Activated CD4-positive, alpha-beta T cell treated with anti-CD3 and anti-CD28 coated beads, Interleukin-2, amount 50 U/mL, for 4 hours (primary cell): ENCODE measurements at places on chromosomes 6 and 20.
A peak's percentile ranks its signal among the peaks of the same experiment; 100 is the strongest.

DNA sequence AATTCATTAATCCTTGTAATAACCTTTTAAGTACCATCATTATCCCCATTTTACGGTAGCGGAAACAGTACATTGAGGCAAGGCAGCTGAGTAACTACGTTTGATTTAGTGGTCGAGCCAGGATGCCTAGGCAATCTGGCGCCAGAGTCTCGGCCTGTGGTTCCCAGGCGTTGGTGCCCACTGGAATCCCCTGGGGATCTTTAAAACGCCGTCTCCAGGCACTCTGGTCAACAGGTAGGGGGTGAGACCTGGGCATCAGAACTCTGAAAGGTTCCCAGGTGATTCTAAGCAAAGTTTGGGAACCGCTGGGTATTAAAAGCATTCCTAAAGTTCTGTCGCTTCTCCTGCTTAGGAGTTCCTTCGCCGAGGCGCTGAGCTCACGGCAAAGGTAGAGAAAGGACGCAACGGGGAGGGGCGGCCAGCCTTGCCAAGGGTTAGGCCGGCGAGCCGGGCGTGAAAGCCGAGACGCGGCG lies 939 bp downstream of the DTNBP1 start:
- no peak for DNase-seq

DNA sequence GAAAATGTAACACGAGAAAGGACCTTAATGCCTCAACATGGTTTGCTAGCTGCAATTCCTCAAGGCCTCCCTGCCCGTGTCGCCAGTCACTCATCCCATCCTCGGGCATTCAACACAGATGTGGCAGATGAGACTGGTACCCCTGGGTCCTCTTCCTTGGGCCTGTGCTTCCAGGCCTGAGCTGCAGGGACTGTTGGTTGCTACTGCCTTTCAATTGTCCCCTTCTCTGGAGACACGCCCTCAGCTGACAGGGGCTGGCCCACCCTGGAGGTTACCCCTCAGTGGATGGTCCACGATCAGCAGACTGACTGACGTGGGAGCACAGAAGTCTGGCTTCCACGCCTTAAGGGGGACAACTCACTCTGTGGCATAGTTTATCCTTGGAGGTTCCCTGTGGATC lies 495.1 kb upstream of the CHD6 start:
- DNase-seq = no peak

DNA sequence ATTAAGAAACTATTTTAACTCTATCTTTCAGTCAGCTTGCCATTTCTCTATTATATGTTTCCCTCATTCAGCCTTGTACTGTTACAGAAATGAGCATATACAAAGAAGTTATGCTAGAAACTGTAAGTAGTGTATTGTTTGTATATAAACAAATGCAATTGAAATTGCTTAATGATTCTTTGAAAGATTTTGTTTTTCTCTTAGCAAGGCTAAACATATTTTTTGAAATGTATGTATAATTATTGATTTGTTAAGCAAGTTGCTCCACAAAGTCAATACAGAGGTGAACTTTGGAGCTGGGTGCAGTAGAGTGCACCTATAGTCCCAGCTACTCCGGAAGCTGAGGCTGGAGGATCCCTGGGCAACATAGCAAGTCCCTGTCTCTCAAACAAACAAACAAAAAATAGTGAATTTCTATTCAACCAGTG lies 253.6 kb downstream of the RNGTT start:
- DNase-seq = no peak

- no peak for DNase-seq
These were observed 9.9 kb downstream of the PPP1R16B start for GRCh38 chr20:38815446-38815845.

DNA sequence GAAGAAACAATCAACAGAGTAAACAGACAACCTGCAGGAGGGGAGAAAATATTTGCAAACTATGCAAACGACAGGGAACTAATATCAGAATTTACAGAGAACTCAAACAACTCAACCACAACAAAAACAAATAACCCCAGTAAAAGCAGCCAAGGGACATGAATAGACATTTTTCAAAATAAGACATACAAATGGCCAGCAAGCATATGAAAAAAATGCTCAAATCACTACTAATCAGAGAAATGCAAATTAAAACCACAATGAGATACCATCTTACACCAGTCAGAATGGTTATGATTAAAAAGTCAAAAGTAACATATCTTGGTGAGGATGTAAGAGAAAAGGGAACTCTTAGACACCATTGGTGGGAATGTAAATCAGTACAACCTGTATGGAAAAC lies 215.0 kb downstream of the THBS2 start:
- no peak for DNase-seq

DNA sequence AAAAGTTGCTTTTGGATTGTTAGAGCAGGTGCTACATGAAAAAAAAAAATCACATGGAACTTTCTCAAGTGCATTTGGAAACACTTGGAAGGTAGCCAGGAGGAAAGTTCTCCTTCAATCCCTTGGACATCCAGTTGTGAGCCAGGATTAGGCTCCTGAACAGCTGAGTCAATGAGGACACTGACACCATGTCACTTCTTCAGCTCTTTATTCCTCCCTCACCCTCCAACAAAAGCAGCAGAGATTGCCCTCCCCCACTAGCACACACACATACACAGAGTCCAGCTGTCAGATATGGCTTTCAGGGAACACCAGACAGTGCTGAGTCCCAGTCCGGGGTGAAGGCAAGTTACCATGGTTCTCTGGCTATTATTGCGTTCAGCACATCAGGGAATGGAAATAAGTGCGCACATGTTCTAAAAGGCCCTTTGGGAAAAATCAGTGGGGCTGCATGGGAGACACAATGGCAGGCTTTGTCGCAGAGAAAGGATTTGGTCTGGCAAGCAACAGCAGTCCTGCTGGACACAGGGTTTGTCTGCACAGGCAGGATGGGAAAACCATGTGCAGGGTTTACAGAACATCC lies 124.7 kb upstream of the MARCKS start:
- DNase-seq = no peak

- no peak for DNase-seq
These were observed 297.0 kb downstream of the TAF4 start for GRCh38 chr20:61768571-61769285.

DNA sequence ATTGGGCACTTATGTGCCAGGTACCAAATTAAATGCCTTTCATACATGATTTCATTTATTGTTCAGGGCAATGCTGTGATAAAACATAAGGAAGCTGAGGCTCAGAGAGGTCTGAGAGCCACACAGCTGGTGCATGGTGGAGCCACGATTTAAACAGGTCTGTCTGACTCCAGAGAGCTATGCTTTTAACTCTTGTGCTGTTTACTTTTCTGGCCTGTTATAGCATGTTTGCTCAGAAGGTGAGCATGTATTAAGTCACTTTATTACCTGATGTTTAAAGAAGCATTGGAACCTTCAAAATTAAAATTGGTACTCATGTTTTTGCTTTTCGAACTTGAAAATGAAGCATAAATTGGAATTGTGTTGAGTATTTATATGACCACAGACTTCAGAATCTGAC lies 26.8 kb downstream of the MCM8 start:
- no peak for DNase-seq

- peak; percentile 19 for DNase-seq
These were observed 5.1 kb downstream of the RREB1 start for GRCh38 chr6:7112741-7113313.

DNA sequence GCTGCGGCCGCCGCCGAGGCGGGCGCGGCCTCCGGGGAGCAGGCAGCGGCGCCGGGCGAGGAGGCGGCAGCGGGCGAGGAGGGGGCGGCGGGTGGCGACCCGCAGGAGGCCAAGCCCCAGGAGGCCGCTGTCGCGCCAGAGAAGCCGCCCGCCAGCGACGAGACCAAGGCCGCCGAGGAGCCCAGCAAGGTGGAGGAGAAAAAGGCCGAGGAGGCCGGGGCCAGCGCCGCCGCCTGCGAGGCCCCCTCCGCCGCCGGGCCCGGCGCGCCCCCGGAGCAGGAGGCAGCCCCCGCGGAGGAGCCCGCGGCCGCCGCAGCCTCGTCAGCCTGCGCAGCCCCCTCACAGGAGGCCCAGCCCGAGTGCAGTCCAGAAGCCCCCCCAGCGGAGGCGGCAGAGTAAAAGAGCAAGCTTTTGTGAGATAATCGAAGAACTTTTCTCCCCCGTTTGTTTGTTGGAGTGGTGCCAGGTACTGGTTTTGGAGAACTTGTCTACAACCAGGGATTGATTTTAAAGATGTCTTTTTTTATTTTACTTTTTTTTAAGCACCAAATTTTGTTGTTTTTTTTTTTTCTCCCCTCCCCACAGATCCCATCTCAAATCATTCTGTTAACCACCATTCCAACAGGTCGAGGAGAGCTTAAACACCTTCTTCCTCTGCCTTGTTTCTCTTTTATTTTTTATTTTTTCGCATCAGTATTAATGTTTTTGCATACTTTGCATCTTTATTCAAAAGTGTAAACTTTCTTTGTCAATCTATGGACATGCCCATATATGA lies 3.2 kb downstream of the MARCKS start:
- DNase-seq = no peak

DNA sequence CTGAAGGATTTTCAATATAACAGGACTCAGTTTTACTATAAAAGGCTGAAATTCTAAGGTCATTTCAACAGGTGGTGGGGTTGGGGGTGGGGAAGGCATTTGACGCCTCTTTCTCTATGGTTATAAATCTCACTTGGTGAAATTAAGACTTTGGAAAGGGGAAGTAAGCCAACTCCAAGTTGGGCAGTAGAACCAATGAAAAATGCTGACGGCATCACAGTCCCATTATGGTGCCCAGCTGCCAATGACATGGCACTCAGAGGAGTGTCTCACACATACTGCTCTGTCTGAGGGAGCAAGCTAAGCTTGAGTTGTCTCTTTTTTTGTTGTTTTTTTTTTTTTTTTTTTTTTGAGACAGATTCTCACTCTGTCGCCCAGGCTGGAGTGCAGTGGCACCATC lies 4.7 kb downstream of the SLC16A10 start:
- no peak for DNase-seq

GRCh38 chr6:733431-734219 lies 40.7 kb upstream of the EXOC2 start:
- DNase-seq = no peak

DNA sequence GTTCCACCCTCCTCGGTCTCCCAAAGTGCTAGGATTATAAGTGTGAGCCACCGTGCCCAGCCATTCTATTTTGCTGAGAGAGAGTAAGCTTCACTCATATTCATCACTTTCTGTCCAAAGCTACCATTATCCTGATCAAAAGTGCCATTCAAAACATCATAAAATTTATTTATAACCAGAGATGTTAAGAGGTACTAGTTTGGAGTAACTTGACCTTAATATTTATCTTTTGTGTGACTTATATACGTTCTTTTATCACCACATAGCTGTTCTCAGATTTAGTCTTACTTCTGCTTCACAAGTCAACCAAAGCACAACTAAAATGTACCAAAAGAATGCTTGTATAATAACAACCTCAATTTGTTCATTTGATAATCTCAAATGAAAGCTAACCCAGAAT lies 18.1 kb downstream of the AKIRIN2 start:
- DNase-seq = no peak

DNA sequence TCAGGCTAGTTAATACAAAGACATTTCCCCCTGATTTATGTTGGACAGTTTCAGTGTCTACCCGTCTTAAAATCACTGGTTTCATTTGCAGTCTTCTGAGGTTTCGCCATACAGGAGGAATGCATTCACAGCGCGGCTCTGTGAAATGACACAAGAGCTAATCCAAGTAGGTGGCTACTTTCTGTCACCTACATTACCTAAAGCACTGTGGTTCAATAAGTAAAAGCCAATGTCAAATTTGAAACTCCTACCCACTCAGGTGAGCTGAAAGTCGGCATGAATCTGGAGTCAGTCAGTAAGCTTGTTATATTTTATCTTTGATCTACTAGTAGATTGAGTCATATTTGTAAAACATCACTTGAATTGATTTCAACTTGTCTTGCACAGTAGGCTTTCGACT lies 370.8 kb downstream of the LAMA2 start:
- no peak for DNase-seq

- DNase-seq = no peak
These were observed 1.5 kb downstream of the EPM2A start for GRCh38 chr6:145733810-145734209.

DNA sequence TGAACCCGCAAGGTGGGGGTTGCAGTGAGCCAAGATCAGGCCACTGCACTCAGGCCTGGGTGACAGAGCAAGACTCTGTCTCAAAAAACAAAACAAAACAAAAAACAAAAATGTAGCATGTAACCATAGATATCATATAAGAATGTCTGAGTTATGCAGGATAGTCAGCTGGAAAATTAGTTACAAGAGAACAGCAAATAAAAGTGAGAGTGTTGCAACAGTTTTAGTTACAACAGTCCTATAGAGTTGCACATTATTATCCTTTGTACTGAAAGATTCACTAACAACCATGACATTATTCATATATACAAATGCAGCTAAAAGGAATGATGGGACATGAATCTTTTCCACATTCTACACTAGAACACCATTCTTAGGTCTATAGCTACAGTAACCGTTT lies 16.4 kb downstream of the RNF24 start:
- DNase-seq = no peak

DNA sequence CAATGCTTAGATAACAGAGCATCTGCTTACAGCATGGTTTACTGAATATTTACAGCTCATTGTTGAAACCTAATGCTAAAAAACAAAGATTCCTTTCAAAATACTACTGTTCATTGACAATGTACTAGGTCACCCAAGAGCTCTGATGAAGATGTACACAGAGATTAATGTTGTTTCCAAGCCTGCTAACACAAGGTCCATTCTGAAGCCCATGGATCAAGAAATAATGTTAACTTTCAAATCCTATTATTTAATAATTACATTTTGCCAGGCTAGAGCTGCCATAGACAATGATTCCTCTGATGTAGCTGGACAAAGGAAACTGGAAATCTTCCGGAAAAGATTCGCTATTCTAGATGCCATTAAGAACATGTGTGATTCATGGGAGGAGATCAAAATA lies 355.6 kb downstream of the TENT5A start:
- DNase-seq = no peak
